ENCODE measurements at places on chromosomes 5 and 9.

DNA sequence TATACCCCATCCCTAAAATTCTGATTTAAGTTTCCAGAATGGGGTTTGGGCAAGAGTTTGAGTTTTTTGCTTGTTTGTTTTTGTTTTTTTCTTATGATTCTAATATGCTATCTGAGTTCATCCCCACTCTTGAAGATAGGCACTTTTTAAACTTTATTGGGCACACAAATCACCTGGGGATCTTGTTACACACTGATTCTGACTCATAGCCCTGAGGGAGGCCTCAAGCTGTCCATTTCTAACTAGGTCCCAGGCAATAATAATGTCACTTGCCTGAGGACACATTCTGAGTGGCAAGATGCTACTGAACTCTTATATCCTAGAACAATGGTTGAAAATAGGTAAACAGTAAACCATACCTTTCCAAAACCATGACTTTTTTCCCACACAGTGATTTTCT, 22.8 kb upstream of the ABLIM3 start:
- no peak for DNase-seq

- peak; percentile 38 for DNase-seq
Measured at GRCh38 chr9:134698587-134699342, 57.2 kb downstream of the COL5A1 start.

- no peak for DNase-seq
Measured at GRCh38 chr9:77514886-77515711, 133.0 kb downstream of the GNA14 start.

DNA sequence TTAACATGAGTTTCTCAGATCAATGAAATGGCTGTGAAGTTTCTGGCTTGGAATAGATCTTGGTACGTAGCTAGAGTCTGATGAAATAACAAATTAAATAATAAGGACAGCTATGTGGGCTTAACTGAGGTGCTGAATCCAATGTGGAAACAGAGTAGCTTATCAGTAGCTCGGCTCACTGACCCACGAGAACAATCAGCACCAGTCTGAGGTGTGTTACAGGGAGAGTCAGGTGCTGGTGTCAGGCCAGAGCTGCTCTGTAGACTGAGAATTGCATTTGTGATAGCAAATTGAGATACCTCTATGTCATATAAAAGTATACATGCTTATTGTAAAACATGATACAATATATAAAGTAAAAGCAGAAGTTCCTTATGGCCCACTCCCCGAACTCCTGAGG, 21.2 kb upstream of the CCL28 start:
- DNase-seq = no peak

DNA sequence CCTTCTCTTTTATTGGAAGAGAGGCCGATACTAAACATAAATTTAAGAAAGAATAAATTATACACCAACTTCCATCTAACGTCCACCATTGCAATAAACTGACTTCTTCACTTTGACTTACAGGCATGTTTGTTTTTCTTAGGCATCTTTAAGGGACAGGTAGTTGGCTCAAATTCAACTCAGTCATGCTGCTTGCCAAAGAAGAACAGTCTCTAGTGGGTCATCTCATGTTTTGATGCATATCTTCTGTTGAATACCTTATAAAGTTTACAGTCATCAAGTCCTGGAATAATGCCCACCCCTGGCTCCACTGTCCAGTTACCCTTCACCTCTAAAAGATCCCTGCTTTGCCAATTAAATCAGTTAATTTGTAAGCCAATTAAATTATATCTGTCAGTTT, 328.2 kb upstream of the GRAMD2B start:
- no peak for DNase-seq

GRCh38 chr9:134590240-134591081, 51.1 kb upstream of the COL5A1 start:
- DNase-seq = no peak

- DNase-seq = no peak
Measured at GRCh38 chr5:141492168-141492885, 3.4 kb downstream of the PCDHGC5 start.

Data from CD4-positive, alpha-beta T cell treated with Interleukin-17A for 4 hours (primary cell).